Stimulated activated CD4-positive, alpha-beta T cell treated with anti-CD3 and anti-CD28 coated beads, TNF-alpha, amount 100 ng/mL, for 24 hours (primary cell): ENCODE measurements at places on chromosomes 11 and 22.

DNA sequence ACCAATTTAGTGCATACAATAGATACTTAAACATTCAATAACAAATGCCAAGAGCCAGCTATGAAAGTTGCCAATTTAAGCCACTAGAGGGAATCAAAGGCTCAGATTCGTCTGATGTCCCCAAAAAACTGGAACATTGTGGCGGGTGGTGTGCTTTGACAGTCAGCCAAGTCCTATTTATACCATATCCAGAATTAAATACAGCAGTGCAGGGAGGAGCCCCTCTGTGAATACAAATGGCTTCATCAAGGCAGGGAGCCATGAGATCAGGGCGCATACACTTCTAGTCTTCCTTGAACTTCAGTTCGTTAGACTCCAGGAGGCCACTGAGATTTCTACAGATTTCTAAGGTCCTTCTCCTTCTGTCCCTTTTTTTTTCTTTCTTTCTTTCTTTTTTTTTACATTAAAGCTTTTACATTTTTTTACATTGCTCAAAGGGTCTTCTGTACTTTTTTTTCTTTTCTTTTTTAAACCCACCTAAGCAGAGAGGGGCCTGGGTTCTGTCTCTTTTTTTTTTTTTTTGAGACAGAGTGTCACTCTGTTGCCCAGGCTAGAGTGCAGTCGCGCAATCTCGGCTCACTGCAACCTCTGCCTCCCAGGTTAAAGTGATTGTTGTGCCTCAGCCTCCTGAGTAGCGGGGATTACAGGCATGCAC, 41.5 kb upstream of the HSPA8 start:
- no peak for DNase-seq

GRCh38 chr11:67270256-67271204, 4.3 kb downstream of the GRK2 start:
- DNase-seq, result no peak

DNA sequence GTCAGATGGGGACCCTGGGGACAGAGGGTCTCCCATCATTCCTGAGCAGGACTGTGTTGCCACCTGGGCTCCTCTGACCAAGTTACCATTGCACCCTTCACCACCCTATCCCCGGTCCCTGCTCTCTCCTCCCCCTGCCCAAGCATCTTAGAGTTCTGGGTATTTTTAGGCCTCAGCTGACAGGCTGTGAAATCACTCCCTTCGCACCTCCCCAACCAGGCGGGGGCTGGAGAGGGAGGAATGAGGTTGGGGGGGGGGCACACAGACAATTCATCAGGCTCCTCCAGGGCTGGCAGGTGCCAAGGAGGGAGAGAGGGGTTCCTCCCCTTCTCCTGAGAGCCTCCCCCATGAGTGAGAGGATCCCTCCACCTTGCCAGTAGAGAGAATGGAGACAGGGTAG, 9.0 kb downstream of the SYT7 start:
- no peak for DNase-seq

DNA sequence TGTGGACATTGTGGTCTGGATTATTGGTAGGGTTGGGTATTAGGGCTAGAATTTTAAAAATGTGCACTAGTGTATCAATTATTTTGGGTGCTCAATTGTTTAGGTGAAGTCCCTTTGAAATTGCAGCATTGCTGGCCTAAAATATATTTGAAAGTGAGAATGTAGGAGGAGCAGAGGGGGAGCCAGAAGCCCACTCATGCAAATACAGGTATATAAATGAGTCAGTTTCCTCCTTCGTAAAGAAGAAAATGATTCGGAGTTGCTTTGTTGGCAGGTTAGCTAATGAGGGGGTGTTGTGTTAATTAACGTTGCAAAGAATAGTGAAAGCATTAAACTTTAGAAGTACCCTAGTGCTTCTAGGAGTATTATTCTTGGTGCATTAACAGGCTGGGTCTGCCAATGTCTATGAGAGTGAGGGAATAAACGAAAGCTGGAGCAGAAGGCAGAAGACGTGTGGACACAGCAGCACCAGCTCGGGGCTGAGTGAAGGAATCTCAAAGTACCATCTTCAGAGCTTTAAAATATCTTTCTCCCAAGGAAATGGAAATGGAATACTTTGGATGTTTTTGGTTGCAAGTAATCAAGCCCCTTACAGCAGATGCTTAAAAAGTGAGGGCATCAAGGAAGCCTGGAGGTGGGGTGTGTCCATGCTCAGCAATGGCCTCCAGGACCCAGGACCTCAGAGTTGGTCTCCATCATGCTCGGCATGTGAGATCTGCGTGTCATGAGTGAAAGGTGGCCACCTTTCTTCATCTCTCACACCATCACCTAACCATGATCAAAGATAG, 522.9 kb downstream of the NTM start:
- no peak for DNase-seq

GRCh38 chr11:3914805-3915204, 59.3 kb downstream of the STIM1 start:
- DNase-seq, result no peak

GRCh38 chr22:19641254-19641982, 72.9 kb upstream of the SEPTIN5 start:
- no peak for DNase-seq

- DNase-seq, result no peak
Measured at GRCh38 chr11:11980200-11980599, 28.2 kb downstream of the DKK3 start.

- DNase-seq, result peak; percentile 57
Measured at GRCh38 chr11:102451681-102452460, 694 bp downstream of the TMEM123 start.

DNA sequence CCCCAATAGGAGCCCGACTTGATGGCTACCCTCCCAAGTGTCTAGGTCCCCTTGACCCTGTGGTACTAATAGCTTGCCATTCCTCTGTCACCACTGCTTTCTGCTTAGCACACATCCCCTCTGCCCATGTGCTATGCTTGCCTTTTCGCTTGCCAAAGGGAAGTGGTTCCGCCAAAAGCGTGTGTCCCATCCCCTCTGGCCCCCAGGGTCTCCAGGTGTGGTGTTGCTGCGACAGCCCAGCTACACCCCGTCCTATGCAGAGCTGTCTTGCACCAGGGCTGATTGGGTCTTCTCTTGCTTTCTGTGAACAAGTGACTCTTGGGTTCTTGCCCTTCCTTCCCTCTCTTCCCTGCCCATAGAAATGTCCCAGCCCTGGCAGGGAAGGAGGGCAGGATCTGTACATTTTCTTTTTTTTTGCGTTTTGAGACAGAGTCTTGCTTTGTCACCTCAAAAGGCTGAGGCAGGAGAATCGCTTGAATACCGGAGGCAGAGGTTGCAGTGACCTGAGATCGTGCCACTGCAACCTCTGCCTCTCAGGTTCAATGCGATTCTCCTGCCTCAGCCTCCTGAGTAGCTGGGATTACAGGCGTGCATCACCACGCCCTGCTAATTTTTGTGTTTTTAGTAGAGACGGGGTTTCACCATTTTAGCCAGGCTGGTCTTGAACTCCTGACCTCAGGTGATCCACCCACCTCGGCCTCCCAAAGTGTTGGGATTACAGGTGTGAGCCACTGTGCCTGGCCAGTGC, 3.9 kb downstream of the TANGO2 start:
- no peak for DNase-seq

DNA sequence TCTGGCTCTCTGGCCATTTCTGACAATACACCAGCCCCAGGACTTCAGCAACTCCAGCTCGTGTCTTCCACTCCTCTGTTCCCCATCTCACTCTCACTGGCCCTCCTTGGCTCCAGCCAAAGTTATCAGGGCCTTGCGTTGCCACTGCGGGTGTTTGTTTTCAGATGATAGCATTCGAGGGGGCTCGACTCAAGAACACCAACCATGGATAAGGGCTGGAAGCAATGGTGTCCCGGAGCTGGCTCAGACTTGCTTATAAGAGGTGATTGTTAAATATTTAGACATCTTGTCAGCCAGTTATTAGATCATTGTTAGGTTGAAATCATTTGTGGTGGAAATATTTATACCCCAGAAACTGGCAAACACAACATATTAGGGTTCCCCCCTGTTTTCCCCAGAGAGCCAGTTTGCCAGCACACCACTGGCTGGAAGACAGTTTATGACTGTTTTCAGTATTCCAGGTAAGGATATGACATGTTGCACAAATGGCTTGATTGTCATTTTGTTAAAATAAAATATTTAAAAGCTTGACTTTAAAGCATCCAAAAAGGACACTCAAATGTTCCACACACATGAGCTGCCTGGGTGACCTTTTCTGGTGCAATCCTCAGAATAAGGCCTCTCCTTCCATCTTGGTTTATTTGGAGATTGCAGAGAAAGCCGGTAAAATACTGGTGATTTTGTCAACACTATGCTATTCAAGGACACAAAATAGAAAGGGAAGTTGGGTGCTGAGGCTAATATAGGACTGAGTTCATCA, 98.3 kb downstream of the FBXO7 start:
- no peak for DNase-seq

DNA sequence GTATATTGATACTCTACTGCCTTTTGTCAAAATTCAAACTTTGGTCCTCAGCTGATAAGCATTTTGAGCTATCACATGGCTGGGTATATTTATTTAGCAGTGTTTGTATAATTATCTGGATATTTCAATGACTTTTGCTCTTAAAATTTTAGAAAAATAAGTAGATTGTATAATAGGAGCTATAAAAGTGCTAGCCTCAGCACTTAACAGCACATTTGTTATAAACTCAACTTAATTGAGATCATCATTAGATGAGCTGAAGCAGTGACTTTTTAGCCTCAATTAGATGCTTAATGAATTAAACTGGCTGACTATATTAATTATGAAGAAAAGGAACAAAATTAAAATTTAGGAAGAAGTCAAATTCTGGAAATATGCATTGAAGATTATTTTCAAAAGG, 429.9 kb downstream of the DYNC2H1 start:
- no peak for DNase-seq

- DNase-seq, result no peak
Measured at GRCh38 chr11:65356394-65356972, 1.9 kb downstream of the TIGD3 start.

- DNase-seq, result no peak
Measured at GRCh38 chr11:117026593-117027330, 71.5 kb downstream of the SIK3 start.

GRCh38 chr11:63802637-63803414, 10.4 kb upstream of the SPINDOC start:
- DNase-seq, result no peak

DNA sequence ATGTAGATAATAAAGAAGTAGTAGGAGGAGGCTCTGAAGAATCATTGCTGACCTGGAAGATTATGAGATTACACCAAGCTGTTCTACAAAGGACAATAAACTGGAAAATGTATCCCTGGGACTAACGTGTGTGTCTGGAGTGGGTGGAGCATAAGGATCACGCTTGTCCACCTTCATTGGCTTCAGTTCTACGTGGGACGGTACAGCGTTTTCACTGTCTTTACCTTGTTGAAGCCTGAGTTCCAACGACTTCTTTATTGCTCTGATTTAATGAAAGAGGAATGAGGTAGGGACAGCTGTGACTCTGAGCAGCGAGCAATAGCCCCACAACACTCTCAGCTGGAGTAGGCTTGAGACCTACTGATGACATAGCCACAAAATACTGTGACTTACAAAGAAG, 87.0 kb downstream of the ARHGAP42 start:
- DNase-seq, result no peak

DNA sequence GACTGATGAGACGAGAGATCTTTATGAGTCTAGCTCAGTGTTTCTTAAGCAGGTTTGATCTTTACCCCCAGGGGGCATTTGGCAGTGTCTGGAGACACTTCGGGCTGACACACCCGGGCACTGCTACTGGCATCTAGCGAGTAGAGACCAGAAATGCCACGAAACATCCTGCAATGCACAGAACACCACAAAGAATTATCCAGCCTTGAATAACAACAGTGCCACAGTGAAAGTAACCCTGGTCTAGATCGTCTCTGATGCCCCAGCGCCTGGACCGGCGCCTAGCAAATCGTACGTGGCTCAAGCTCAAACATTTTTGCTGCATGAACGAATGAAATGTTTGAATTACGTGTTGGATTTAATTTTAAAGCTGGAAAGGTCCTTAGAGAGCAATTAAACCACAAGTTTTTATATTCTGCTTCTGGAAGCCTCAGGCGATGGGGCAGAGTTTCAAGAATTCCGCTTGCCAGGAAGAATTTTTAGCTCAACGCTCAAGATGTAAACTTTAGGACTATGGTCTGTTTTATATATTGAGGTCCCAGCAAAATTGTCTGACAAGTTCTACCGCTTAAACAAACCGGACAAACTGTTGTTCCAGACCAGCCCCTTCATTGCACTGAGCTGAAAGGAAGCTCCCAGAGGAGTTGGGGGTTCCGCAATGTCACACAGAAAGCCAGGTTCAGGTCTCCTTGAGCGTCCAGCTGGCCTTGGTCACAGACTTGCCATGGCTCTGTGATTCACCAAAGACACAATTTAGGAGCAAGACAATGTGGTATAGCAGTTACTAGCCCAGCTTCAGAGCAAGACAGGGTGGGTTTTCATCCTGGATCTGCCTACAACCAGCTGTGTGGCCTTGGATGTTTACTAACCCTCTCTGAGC, 44.2 kb upstream of the SMTN start:
- no peak for DNase-seq

GRCh38 chr11:70064726-70065317, 13.3 kb upstream of the ANO1 start:
- no peak for DNase-seq

- no peak for DNase-seq
Measured at GRCh38 chr22:26463688-26464087, 19.9 kb downstream of the HPS4 start.

- no peak for DNase-seq
Measured at GRCh38 chr11:84089072-84090057, 803.2 kb upstream of the CCDC90B start.

DNA sequence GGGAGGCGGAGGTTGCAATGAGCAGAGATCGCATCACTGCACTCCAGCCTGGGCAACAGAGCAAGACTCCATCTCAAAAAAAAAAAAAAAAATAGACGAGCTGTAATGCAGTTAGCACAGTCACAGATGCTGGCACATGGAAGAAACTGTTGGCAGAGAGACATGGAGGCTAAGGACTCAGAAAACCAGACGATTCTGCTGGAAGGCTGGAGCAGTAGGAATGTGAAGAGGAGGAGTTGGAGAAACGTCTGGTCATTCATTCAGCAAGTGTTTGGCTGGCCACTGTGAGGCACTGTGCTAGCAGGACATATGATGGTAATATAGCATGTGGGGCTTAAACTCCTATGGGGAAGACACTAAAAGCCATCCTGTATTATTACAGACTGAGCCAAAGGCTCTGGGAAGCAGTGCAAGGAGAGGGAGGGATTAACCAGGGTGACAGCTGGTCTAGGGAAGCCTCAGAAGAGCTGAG, 5.0 kb downstream of the UQCR10 start:
- DNase-seq, result no peak

- no peak for DNase-seq
Measured at GRCh38 chr22:32329202-32329645, 28.4 kb upstream of the RFPL3 start.

DNA sequence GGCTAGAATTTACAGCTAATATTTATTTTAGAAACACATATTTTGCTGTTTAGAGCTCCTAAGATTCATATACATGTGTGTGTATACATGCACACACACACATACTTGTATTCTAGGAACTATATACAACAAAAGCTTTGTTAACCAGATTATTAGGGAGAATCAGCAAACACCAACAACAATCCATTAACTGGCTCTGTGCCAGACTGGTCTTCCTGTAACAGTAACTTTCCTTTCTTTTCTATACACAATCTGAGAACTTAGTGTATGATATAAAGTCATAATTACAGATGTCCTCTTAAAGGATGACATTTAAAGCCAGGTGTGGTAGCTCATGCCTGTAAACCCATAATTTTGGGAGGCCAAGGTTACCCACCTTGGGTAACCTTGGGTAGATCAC, 49.5 kb upstream of the CLNS1A start:
- no peak for DNase-seq

GRCh38 chr11:69327741-69328191, 33.8 kb downstream of the MYEOV start:
- no peak for DNase-seq

- no peak for DNase-seq
Measured at GRCh38 chr22:30308518-30309230, 18.1 kb downstream of the TBC1D10A start.

- no peak for DNase-seq
Measured at GRCh38 chr11:104652996-104653395, 245.3 kb downstream of the CASP12 start.
